ENCODE measurements at places on chromosomes 7 and 10.

- DNase-seq: no peak
Observed at GRCh38 chr7:85567983-85568382, 381.1 kb upstream of the SEMA3D start.

DNA sequence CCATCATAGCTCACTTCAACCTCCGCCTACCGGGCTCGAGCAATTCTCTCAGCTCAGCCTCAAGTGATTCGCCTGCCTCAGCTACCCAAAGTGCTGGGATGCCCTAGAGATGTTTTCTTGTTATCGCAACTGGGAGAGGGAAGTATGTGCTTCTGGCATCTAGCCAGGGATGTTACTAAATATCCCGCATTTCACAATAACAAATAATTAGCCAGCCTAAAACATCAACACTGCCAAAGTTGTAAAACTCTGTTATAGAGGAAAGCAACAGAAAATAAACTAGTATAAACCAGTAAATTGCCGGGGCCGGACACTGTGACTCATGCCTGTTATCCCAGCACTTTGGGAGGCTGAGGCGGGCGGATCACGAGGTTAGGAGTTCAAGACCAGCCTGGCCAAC lies 7.2 kb downstream of the INA start:
- DNase-seq: no peak

GRCh38 chr7:28853150-28853549 lies 105.0 kb downstream of the TRIL start:
- no peak for DNase-seq

GRCh38 chr7:71976645-71977044 lies 435.5 kb downstream of the CALN1 start:
- DNase-seq: no peak

GRCh38 chr10:59087486-59087885 lies 89.0 kb upstream of the PHYHIPL start:
- DNase-seq: no peak

All from stimulated activated CD8-positive, alpha-beta memory T cell treated with anti-CD3 and anti-CD28 coated beads, Interleukin-15, amount 100 ng/mL, for 4 hours (primary cell).